ENCODE measurements at places on chromosomes 7 and 10.

GRCh38 chr10:119191881-119192280 is 13.3 kb upstream of the PRDX3 start:
- no peak for DNase-seq

DNA sequence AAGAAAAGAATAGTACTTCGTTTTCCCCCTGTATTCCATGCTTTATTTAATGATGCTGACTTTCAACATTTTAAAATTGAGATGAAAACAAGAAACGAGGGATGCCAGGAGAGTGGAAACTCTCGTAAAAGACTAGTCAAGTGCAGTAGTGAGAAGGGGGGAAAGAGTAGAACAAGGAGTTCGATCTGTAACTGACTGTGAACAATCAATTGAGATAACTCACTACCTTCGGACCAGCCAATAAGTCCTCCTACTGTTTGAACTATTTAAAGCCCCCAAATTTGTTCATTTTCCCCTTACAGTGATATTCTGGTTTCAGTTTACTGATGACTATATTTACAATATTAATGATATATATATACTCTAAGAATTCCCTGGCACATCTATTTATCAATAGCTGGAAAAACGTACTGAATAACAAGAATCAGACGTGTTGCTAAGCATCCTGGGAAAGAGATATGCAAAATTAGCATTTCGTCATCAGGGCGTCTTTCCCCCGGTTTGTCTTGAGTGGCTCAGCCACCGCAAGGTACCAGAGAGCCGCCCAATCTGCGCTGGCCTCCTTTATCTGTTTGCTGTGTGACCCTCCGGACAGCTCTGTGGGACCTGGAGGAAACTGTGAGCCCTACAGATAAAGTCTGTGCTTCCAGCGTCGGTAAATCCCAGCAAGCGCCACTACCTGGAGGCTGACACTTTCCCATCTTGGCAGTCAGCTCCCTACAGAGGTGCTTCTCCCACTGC is 41.1 kb downstream of the PDIA4 start:
- DNase-seq, result peak; percentile 83

- no peak for DNase-seq
Measured at GRCh38 chr7:68776326-68776725, 821.9 kb upstream of the AUTS2 start.

DNA sequence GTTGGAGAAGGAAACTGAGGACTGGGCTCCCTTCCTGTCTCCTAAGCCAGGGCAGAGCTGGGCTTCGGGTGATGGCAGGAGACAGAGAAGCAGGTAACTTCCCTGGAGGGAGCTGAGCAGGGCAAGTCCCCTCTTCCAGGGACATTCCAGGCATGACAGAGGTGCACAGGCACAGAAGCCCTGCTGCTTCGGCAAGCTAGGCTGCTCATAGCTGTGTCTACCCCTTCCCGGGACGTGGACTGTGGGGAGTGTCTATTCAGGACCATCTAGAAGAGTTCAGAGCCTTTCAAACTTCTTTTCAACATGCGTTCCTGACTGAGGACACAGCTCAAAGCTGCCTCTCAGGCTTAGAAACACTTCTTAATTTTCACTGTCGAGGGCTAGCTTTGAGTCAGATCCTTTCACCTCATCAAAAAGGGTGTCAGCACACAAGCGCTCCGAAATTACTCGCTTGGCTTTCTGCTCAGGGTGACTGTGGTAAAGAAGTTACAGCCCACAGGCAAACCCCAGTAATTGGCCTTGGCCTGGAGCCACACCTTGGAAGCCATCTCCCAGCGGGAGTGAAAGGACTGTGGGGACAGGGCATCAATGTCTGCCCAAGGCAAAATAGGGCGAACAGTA is 63.7 kb upstream of the STEAP1B start:
- DNase-seq, result peak; percentile 22

DNA sequence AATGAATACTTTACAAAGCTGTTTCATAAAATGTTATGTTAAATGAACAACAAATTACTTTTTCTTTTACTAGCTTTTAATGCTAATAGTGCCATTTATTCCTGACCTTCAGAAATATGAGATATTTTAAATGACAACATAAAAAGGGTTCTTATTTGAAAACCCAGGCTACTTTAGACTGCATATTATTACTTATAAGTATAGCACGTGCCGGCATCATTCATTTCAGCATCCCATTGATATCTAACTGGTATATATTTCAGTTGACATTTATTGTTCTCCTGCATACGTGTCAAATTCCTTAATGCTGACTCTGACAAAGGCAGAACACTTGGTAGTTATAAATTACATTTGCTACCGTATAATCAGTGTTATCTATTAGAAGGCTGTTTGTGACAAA is 35.3 kb downstream of the PNLIPRP2 start:
- no peak for DNase-seq

DNA sequence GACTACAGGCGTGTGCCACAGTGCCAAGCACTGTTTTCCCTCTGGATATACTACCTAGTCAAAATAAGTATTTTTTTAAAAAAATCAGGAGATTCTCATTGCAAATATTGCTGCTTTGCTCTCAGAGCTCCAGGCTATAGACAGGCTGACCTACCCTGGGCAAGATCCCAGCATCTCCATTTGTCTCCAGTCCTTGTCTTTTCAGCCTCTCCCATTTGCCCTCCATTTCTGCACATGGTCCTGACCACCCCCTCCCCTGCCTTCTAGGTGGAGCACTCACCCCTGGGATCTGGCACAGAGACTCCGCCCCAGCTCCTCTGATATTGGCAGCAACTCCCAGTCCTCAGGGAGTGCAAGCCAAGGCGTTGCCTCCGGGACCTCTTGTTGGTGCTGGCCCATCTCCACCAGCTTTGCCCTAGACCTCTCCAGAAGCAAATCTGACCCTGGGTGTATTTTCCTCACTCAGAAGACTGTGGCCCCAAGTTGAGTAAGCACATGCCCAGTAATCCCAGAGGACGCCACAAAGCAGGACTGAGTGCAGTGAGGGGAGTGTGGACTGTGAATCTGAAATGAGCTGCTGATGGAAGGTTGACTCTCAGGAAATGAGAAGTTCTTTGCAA is 120.6 kb downstream of the MTPAP start:
- DNase-seq, result no peak

DNA sequence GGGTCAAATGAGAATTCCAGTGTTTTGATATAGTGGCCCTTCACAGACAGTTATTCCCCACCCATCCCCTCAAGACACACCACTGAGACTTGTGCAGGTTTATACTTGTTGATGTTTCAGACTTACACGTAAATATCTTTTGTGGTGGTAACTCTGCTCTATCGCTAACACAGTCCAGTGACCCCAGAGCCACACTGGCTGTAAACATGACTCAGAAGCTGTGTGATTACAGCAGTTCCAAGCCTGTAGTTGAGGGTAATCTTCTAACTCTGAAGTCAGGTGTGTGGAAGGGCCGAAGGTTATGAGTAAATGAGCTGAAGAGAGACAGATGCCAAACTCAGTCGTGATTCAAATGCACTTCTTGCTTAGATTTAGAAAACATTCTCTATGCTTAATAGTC is 19.4 kb downstream of the NOBOX start:
- DNase-seq, result no peak

DNA sequence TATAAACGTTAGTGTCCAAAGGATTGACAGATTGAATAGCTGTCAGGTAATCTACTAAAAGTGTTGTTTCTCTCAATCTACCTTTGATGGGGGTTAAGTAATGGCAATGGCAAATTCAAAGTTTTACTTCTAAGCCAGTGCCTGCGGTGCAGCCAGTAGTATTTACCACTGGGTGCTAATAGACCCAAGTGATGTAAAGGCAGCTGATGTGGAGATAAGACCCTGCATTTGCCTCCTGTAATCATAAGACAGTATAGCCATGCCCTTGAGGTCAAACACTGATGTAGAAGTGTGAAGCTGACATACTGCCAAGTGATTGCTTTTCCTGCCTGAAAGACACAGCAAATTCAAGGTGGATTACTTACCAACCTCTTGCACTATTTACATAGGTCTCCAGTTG is 572.0 kb downstream of the GRID1 start:
- no peak for DNase-seq

GRCh38 chr10:5506246-5506645 is 6.9 kb upstream of the CALML5 start:
- no peak for DNase-seq

GRCh38 chr7:148572067-148572522 is 18.5 kb upstream of the C7orf33 start:
- no peak for DNase-seq

DNA sequence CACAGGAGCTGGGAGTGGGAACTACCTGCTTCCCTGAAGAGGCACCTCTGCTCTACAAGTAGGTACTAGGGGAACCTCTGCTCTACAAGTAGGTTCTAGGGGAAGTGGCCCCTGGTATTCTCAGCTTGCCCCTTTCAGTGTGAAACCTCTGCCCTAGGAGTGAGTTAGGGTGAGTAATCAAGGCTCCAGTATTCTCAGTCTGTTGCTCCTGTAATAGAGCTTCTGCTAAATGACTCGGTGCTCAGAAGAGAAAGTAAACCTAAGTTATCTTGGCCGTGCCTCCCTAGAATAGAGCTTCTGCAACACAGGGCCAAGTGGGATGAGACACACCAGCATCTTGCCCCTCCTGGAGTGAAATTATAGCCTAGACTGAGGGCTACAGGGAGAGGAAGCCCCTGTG is 13.4 kb upstream of the RASSF4 start:
- DNase-seq, result no peak

DNA sequence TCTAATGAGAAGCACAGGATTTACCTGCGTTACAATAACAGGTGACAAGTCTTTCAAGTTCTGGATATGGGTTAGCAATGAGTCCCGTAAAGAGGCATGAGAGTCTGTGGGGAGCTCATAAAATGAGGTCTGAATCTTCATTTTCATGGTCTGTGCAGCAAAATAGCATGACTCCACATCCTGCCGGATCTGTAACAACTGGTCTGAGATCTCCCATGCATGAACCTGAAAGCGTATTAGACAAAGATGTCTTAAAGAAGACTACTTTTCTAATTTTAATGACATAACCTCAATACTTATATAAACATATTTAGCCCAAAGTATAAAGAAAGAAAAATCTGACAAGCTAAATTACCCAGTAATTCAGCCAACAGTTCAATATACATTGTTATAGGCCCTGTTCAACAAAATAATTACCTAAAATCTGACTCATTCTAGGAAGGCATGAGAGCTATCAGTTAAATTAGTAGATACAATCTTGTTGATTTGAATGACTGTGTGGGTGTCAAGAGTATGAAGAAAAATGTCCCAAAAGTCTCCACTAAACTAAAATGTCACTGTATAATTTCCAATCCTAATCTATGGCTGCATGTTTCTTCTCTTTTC is 36.9 kb downstream of the TNPO3 start:
- no peak for DNase-seq

DNA sequence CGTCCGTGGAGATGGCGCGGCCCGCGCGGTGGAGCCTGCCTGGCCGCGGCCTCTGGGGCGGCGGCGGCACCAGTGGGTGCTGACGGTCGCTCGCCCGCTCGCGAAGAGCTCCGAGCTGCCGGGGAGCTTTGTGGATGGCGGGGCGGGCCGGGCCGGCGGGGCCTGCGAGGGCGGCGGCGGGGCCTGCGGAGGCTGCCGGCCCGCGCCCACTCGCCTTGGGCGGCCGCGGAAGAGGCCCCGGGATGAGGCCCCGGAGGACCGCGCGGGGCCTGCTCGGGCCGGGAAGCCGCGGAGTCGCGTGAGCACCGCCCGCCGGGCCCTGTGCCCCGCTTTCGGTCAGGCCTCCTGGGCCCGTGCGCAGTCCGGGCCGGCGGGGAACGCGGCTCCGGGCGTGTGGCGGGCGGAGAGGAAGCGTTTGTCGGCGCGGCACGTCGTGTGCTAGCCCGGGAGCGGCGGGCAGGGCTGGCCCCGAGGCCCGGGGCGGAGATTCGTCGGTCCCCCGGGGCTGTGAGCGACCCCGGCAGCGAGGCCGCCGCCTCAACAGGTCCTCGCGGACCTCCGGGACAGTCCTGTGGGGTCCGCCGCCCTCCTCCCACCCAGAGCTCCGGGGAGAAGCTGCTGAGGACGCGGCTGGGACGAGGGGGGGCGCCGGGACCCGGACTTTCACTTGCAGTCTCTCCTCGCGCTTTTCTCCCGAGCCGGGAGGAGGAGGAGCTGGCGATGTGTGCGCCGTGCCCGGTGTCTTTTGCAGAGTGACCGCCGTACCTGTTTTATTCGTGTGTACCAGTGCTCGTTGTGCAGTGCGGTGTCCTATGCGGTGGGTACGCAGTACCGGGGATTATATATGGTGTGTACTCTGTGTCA is 578 bp downstream of the ZMYND11 start:
- DNase-seq, result peak; percentile 48

DNA sequence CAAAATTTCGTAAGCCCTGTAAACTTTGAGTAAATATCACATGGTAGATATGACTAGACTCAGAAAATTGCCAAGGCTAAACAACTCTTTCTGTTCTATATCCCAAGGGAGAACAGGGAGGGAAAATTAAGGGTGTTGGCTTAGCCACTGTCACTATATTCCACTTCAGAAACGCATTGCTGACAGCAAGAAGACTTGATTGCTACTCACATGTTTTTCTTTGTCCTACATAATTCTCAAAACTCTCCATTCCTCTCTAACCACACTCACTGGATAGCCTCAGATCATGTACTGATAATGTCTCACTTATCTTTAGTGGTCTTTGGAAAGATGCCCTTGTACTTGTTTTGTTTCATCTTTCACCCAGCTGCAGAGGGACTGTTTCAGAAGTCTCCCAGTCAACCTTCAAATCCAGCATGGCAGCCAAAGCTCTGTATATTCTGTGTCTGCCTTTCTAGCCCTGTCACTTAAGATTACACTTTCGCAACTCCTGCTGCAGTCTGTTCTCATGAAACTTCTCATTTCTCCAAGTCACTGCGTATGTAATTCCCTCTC is 582.4 kb upstream of the FZD8 start:
- DNase-seq, result no peak

DNA sequence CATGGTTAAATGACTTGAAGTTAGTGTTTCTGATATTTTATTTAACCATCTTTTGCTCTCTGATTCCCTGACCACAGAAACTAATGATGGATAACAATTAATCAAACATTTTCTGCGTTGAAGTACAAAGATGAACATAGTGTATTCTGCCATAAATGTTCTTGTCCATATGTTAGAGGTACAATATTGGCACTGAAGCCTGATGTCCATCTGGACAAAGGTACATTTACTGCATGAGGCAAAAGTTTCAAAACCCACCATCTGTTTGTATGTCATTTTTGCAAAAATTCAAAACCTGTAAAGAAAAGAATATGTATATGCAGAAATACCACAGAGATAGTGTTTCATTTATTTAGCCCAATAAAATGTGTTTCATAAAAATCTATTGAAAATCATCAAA is 861.5 kb downstream of the ANKRD7 start:
- no peak for DNase-seq

Data from NCI-H774 (cell line).